Fibroblast of skin of left quadriceps (primary cell): ENCODE measurements at places on chromosomes 16 and 17.

- DNase-seq, result no peak
These were observed 17.6 kb downstream of the CES1 start for GRCh38 chr16:55815320-55815719.

- DNase-seq, result no peak
These were observed 87.4 kb downstream of the ANKRD11 start for GRCh38 chr16:89402962-89403361.

DNA sequence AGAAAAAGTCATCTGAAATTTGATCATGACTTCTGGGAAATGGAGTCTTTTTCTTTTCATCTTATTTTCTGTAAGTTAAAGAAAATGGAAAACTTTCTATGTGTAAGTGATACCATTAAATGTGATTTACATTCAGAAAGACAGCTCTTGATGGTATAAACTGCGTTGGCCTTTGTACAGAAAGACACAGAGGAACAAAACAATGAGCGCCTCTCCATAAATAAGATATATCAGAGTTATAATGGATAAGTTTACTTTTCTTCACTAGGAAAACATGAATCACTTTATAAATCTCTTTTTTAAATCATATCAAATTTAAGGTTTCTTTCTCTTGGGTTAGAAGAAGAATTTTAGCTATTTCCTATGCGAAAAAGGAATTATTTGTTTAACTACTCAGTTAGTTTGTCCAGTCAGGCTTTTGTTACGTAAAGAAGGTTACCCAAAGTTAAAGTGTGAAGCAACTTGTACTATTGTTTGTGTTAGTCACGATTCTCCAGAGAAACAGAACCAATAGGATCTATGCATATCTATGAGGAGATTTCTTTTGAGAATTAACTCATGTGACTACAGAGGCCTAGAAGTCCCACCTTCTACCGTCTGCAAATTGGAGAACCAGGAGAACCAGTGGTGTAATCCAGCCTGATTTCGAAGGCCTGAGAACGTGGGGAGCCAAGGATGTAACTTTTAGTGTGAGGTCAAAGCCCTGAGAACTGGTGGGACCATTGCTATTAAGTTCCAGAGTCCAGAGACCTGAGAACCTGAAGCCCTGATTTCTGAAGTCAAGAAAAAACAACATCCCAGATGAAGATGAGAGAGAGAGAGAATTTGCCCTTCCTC, 295.4 kb upstream of the KCNJ16 start:
- DNase-seq, result no peak

- no peak for DNase-seq
These were observed 70.5 kb upstream of the CDYL2 start for GRCh38 chr16:80874925-80875324.

- no peak for DNase-seq
These were observed 180.4 kb downstream of the ENGASE start for GRCh38 chr17:79255046-79255445.

DNA sequence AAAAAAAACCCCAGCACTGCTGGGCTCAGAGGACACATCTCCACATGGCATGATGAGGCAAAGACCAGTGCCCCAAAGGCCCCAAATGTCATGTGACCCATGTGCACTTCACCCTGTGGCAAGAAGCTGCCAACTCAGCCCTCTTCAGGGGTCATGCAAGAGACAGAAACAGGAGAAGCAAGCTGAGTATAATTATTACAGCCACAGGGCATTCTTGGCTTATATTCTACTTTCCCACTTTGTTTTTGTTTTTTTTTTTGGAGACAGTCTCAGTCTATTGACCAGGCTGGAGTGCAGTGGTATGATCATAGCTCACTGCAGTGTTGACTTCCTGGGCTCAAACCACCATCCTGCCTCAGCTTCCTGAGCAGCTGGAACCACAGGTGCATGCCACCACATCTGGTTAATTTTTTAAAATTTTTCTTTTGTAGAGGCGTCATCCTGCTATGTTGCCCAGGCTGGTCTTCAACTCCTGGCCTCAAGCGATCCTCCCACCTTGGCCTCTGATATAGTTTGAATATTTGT, 32.7 kb upstream of the LITAF start:
- DNase-seq, result no peak

DNA sequence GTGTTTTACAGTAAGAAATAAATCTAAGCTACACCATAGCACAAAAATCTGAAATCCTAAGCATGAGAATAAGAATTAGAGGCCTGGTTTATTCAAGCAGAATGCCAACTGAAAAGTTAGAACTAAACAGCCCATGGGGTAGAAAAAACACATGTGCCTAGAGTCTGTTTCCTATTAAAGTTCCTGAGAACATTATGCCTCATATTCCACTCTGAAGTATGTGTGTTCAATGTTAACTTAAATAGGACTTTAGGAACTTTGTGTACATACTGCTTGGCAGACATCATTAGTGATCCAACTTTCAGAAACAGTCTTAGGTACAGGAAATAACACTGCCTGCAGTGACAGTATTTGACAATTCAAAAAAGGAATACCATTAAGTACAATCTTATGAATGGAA, 18.2 kb downstream of the HEATR6 start:
- no peak for DNase-seq

- DNase-seq, result no peak
These were observed 5.2 kb upstream of the GSE1 start for GRCh38 chr16:85607796-85608514.

- DNase-seq, result no peak
These were observed 4.5 kb downstream of the TMEM114 start for GRCh38 chr16:8585857-8586256.
